NCI-H1436 (cell line): ENCODE measurements at places on chromosomes 4 and X.
A peak's percentile ranks its signal among the peaks of the same experiment; 100 is the strongest.

DNA sequence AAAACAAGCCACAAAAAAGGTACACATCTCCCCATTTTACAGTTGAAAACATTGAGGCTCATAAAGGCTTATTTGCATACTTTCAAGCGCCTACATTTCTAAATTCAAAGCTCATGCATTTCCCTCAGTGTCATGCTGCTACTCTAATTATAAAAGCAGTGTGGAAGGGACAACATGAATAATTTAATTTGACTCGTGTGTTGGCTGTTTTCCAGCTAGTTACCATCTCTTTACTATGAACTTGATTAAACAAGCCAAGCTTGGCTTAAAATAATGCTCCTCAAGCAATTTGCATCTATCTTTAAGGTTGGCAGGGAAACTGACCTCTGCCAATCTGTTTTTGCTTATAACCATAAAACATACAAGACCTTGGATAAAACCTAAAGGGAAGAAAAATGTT is 252.5 kb upstream of the NEIL3 start:
- DNase-seq: no peak

- no peak for DNase-seq
Measured at GRCh38 chr4:124423160-124423559, 289.4 kb downstream of the ANKRD50 start.

DNA sequence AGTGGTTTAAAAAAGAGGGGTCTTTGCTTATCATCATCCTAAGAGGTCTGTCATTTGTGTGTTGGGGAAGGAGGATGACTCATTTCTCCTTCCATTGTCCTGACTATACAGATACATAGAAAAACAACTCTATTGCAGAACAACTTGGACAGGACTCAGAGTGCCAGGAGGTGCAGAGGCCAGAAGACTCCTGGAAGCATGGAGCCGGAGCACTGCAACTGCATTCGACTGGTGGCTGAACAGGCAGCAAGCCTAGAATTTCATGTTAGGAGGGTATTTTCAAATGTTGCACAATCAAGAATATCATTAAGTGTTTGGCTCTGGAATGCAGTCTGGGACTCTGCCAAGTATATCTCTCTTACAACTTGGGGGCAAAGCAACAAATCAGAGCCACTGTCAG is 35.0 kb upstream of the MAML3 start:
- DNase-seq: no peak

DNA sequence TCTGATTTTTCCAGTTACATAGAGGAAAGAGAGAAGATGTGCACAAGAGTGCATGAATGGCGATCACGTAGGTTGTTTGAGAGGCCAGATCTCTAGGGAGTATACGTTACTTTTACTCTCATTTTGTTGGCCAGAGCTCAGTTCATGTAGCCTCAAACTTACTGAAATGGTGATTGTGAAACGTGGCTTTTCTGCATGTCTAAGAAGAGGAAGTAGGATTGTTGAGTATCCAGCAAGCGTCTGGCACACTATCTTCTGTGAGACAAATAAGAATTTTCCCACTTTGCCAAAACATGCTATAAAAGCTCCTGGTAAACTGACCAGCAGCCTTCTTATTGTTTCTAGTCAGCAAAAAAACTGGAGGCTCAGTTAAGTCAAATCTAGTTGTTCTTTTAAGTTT is 264.5 kb upstream of the EMCN start:
- DNase-seq: no peak

DNA sequence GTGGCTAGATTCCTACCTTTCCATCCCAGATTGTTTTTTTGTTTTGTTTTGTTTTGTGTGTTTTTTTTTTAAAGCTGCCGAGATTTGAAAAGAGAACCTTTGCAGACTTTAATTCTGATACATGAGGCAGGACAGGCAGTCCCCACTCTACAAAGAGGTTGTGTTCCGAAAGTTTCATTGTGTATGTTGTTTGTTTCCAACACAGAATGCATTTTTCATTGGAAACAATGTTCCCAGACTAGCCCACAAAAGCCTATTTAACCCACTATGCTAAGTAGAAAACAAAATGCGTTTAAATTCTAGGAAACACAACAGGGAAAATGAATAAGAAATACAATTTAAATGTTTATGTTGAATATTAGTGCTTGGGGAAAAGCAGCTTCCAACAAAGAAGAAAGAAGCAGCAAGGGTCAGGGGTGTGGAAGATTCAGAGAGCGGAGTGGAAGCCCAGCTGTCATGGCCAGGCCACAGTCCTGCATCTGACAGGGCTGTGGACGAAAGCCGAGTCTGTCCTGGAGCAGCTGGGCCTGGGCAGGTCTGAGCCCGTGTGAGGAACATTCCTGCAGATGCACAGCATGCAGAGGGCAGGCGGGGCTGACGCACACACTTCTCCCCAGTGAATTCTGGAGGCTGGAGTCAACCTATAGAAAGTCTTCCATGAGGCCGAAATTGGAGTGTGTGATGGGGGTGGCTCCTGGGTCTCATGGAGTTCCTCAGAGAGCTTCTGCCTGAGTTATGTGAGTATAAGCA is 12.4 kb upstream of the SETD7 start:
- DNase-seq: no peak

- DNase-seq: no peak
Measured at GRCh38 chrX:104172788-104173187, 6.5 kb downstream of the FAM199X start.

DNA sequence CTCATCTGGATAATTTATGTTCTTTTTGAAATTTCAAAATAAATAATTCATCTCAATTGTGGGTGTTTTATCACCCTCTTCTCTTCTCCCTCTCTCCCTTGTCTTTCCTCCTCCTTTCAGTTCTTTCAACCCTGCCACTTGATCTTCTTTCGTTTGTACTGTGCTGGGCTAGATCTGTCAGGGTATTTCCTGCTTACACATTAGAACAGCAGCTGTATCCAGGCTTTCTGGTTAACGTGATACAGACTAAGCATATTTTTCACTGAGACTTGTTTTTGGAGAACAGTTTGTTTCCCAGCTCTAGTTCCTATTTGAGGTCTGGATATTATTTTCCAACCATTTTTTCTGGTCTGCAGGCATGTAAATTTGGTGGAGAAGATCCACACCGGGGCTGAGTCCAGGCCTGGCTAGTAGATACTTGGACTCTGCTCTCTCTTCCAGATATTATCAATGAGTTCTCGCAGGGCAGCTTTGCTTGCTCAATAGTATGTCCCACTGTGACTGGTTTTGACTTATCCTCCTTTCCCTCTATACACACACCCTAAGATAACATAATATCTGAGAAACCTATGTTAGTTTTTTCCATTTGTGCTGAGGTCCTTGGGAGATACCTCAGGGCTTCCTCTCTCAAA is 1310.7 kb upstream of the TENM3 start:
- no peak for DNase-seq

- DNase-seq: no peak
Measured at GRCh38 chr4:30838331-30838730, 118.2 kb downstream of the PCDH7 start.

GRCh38 chr4:51853027-51853682 is 10.2 kb downstream of the DCUN1D4 start:
- DNase-seq: peak; percentile 1

DNA sequence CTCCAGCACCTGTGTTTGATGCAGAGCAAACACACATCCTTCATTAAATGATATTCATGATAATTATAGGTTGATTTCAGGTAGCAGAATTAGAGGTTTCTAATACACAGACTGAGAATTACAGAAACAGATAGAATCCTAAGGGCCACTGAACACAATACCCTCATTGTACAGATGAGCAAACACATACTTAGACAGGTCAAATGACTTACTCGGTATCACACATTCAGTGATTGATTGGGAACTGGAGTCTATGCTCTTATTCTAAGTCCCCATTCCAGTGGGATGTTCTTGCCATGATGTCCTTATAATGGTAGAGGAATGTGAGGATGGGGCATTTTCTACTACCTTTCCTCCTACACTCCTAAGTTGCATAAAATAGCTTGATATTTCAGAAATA is 70.8 kb downstream of the DCAF8L1 start:
- no peak for DNase-seq

DNA sequence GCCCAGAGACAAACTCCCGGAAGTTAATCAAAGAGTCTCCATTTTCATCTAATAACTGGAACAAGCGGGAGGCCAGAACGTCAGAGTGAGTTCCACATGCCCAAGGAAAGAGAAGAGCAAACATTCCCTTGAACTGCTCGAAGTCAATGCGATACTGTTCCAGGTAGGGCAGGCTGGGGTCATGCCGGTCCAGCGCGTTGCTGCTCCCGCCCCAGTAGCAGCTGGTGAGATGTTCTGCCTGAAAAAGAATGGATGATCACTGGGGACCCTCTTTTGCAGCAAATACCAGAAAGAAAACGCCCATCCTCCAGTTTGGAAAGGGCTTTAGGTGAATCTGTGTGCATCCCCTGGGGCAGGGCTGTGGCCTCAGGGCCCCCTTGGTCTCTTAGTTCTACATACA is 65.2 kb upstream of the UCP1 start:
- DNase-seq: no peak

DNA sequence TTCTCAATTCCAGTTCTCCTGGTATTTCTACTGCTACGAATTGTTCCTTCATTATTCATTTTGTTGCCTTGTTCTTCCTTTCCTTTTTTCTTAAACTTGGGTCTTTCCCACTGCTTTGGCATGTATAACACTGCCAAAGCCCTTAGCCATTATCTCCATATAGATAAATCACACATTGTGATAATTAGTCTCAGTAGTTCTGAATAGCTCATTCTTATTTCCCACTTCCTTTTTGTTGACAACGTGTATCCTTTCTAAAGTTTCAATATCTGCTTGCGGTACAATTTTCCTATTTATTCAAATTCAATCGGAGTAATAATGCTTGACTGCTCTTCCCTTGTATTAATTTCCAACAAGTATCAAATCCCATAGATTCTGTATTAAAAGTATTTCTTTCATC is 14.5 kb upstream of the CAMK2D start:
- DNase-seq: no peak

- no peak for DNase-seq
Measured at GRCh38 chr4:182969651-182970279, 52.6 kb upstream of the DCTD start.

- no peak for DNase-seq
Measured at GRCh38 chr4:6733358-6734164, 17.6 kb downstream of the BLOC1S4 start.

GRCh38 chr4:181646864-181647263 is 596.3 kb upstream of the TENM3 start:
- no peak for DNase-seq

GRCh38 chr4:22502895-22503814 is 12.7 kb downstream of the ADGRA3 start:
- DNase-seq: no peak

- no peak for DNase-seq
Measured at GRCh38 chrX:3520982-3521381, 174.5 kb upstream of the MXRA5 start.

- DNase-seq: no peak
Measured at GRCh38 chrX:24487571-24487970, 22.5 kb downstream of the PDK3 start.

DNA sequence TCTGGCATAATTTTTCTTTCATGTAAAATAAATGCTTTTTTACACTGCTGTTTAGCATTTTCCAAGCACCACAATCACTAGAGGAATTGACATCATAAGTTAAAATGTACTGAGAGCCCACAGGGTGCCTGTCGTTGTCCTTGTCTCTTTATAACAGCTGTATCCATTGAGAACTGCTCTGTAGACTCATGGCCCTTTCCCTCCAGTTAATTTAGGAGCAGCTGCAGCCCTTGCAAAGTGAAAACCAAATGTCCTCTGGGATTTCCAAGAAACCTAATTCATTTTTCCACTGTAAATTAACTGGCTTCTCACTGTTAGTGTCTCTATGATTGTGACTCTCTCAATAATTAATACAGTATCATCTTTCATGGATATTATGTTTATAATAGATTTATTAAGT is 185.9 kb downstream of the SLC4A4 start:
- no peak for DNase-seq

- no peak for DNase-seq
Measured at GRCh38 chr4:37197899-37198298, 46.6 kb upstream of the NWD2 start.

GRCh38 chrX:74349387-74349786 is 45.4 kb downstream of the ZCCHC13 start:
- no peak for DNase-seq

GRCh38 chr4:98932539-98932938 is 3.6 kb upstream of the EIF4E start:
- no peak for DNase-seq

- DNase-seq: no peak
Measured at GRCh38 chrX:153692611-153693156, 5.0 kb downstream of the SLC6A8 start.

DNA sequence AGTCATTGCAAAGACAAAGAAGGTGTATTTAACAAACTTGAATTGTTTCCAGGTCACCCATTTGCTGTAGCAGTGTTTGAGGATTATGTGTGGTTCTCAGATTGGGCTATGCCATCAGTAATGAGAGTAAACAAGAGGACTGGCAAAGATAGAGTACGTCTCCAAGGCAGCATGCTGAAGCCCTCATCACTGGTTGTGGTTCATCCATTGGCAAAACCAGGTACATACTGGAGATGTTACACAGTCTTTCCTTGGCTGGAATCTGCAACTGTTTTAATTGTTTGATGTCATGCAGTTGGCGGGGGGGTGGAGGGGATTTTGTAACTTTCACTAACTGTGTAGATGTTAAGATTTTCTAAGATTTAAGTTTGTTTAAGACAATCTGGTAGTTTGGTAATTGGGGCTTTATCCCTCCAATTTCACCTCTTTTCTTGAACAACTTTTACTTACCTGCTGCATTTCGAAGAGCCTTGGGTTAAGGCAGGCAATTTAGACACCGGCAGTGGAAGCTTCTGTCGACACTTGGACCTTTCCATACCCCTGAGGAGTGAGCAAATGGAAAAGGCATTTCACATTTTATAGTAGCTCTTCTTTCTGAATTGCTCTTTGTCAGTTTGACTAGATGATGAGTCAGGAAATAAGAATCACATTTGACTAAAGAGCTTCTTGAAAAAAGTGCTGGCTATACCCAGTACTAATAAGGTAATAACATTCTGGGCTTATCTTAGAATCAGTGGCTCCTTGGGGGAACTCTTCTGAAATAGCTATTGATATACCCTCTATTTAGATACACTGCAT is 67.4 kb downstream of the EGF start:
- no peak for DNase-seq

GRCh38 chr4:1899149-1900086 is 28.2 kb downstream of the NSD2 start:
- DNase-seq: peak; percentile 76

GRCh38 chr4:47530801-47531200 is 45.7 kb downstream of the ATP10D start:
- DNase-seq: no peak

GRCh38 chr4:10715135-10715534 is 30.6 kb upstream of the CLNK start:
- no peak for DNase-seq

- no peak for DNase-seq
Measured at GRCh38 chrX:17587366-17587765, 149.9 kb upstream of the SCML1 start.

GRCh38 chrX:143437439-143437838 is 79.8 kb downstream of the SPANXN3 start:
- peak; percentile 20 for DNase-seq
